ENCODE measurements at places on chromosomes 3 and 15. TPM values are rescaled to one million over a fixed set of nuclear protein-coding genes. Genes with fewer than 3 reads are reported as not detected.

- no peak for DNase-seq
- no peaks in the 10 kb centered on the region for H3K36me3 ChIP-seq
- H3K27me3 ChIP-seq, result peaks cover 8% of the 10 kb centered on the region
- no peak overlapping the region for H3K27ac ChIP-seq
- no peak overlapping the region for H3K4me3 ChIP-seq
- H3K4me1 ChIP-seq, result no peaks in the 10 kb centered on the region
Observed at GRCh38 chr3:121584418-121584817, 8.8 kb upstream of the FBXO40 start.

Gene MAGEL2
- not detected for total RNA-seq

Gene BFSP2
- total RNA-seq, result 0.21 TPM

Gene CCR4
- total RNA-seq, result 69.7 TPM

- no peaks in the 10 kb centered on the region for H3K4me1 ChIP-seq
- H3K36me3 ChIP-seq, result no peaks in the 10 kb centered on the region
- DNase-seq, result no peak
- H3K27ac ChIP-seq, result no peak overlapping the region
Observed at GRCh38 chr15:62957130-62957529, 85.4 kb upstream of the TPM1 start.

DNA sequence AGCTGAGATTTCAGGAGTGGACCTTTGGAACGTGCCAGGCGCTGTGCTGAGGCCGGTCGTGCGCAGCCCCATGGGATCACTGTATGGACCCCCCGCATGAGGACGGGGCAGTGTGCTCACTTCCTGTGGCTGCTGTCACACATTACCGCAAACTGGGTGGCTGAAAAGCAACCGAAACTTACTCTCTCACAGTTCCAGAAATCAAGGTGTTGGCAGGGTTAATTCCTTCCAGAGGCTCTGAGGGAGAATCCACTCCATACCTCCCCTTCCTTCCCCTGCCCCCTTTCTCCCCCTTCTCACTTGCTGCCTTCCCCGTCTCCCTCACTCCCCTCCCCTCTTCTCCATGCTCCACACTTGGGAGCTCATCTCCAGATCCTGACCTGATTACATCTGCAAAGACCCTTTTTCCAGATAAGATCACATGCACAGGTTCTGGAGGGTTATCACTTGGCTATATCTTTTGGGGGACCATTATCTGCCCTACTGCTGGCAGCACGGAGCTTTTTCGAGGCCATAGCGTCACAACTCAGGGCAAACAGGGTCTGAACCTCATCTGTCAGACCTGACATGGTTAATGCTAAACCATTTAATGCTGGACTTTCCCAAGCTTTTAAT lies 41.2 kb downstream of the KLF13 start:
- peak; percentile 67 for DNase-seq
- H3K27ac ChIP-seq, result peak overlapping the region; percentile 96
- peaks cover 87% of the 10 kb centered on the region for H3K4me1 ChIP-seq

GRCh38 chr3:5058471-5058951 lies 63.6 kb upstream of the ARL8B start:
- peaks cover 8% of the 10 kb centered on the region for H3K27me3 ChIP-seq
- H3K4me3 ChIP-seq, result no peak overlapping the region
- H3K4me1 ChIP-seq, result peaks cover 15% of the 10 kb centered on the region
- DNase-seq, result no peak

Gene CASR
- total RNA-seq, result 0.05 TPM

GRCh38 chr3:13706451-13706850 lies 157.5 kb downstream of the FBLN2 start:
- H3K36me3 ChIP-seq, result no peaks in the 10 kb centered on the region
- no peak for DNase-seq
- H3K4me1 ChIP-seq, result no peaks in the 10 kb centered on the region
- H3K27me3 ChIP-seq, result peaks cover 17% of the 10 kb centered on the region

Gene CCR3
- not detected for total RNA-seq

Gene IL17RE
- total RNA-seq, result 3.1 TPM

GRCh38 chr3:156593814-156594213 lies 38.9 kb upstream of the SSR3 start:
- no peaks in the 10 kb centered on the region for H3K4me1 ChIP-seq
- H3K36me3 ChIP-seq, result no peaks in the 10 kb centered on the region
- H3K27me3 ChIP-seq, result peaks cover 4% of the 10 kb centered on the region
- DNase-seq, result no peak
- no peak overlapping the region for H3K27ac ChIP-seq
- no peak overlapping the region for H3K4me3 ChIP-seq

Gene GPR62
- total RNA-seq, result not detected

DNA sequence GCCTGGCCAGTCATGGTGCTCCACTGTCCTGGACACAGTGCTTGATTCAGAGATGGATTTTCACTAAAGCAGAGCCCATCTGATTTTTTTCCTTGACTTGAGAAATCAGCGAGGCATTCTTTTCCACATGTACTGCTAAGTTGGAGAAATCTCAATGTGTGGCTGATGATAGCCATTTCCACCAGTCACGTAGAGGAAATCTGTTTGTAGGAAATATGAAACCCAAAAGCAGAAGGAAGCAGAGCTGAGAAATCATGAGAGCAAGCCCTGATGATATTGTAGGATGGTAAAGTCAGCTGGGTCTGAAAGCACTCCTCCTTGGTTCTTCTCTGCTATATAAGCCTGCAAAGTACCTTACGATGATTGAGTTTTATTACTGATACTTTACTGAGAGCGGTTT lies 1233.4 kb downstream of the ROBO2 start:
- no peak overlapping the region for H3K4me3 ChIP-seq
- DNase-seq, result no peak
- H3K27ac ChIP-seq, result no peak overlapping the region

Gene TEX55
- not detected for total RNA-seq

GRCh38 chr15:24621630-24622215 lies 53.9 kb upstream of the NPAP1 start:
- H3K36me3 ChIP-seq, result no peaks in the 10 kb centered on the region
- H3K4me3 ChIP-seq, result no peak overlapping the region
- no peaks in the 10 kb centered on the region for H3K4me1 ChIP-seq

Gene ELP6
- 40.3 TPM for total RNA-seq

Gene PTPRG
- 0.33 TPM for total RNA-seq

Gene CLDN16
- not detected for total RNA-seq

Gene OSBPL10
- 11.2 TPM for total RNA-seq

DNA sequence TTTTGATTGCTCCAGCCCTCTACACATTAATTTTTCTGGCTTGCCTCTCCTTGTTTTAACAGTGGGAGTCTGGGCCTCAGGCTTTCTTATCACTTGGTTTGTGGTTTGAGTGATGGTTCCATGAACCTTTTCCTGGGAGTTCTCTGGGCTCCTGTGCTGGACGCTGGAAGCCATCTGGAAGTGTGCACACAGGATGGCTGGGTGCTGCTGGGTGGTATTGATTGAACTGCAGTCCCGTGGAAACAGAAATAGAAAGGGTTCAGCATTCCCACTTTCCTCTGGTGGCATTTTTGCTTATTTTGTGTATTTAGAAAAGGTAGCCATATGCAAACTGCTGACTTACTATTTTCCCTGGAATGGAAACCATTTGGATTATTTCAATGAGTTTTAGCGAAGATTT lies 25.6 kb downstream of the MITF start:
- no peak overlapping the region for H3K4me3 ChIP-seq
- no peaks in the 10 kb centered on the region for H3K36me3 ChIP-seq
- no peaks in the 10 kb centered on the region for H3K27me3 ChIP-seq
- H3K4me1 ChIP-seq, result no peaks in the 10 kb centered on the region

DNA sequence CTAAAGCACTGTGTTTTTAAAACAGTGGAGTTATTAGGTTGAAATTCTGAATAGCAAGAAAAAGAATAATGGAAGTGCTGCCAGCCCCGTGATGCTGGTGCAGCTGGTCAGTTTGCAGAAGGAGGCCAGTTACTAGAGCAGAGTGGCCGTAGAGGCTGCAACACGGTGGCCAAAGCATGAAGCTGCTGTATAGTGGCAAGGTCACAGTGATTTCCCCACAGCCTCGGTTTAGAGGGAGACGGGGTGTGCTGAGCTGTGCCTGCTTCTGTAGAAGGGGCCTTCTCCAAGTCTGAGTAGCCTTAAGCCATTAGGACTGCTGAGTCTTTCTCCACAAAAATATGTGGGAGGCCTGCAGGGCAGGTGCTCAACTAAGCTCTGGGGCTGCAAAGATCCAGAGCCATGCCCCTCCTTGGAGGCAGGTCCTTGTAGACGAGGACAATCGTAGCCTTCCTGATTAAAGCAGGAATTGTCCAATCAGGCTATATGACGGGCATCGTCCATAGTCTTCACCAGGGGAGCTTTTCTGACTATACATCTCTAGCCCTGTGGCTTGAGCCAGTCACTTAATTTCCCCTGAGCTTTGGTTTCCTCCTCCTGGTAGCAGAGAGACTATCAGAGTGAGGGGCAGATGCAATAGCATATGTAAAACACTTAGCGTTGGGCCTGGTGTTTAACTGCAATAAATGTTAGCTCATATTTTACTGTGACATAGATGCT lies 151.6 kb downstream of the PGPEP1L start:
- H3K36me3 ChIP-seq, result no peaks in the 10 kb centered on the region
- no peak for DNase-seq
- H3K4me3 ChIP-seq, result no peak overlapping the region
- H3K27me3 ChIP-seq, result no peaks in the 10 kb centered on the region
- peaks cover 70% of the 10 kb centered on the region for H3K4me1 ChIP-seq

- H3K27me3 ChIP-seq, result peaks cover 8% of the 10 kb centered on the region
- no peak overlapping the region for H3K27ac ChIP-seq
- no peak overlapping the region for H3K4me3 ChIP-seq
- no peaks in the 10 kb centered on the region for H3K4me1 ChIP-seq
- no peak for DNase-seq
Observed at GRCh38 chr3:124299831-124300230, 307.9 kb upstream of the ROPN1 start.

DNA sequence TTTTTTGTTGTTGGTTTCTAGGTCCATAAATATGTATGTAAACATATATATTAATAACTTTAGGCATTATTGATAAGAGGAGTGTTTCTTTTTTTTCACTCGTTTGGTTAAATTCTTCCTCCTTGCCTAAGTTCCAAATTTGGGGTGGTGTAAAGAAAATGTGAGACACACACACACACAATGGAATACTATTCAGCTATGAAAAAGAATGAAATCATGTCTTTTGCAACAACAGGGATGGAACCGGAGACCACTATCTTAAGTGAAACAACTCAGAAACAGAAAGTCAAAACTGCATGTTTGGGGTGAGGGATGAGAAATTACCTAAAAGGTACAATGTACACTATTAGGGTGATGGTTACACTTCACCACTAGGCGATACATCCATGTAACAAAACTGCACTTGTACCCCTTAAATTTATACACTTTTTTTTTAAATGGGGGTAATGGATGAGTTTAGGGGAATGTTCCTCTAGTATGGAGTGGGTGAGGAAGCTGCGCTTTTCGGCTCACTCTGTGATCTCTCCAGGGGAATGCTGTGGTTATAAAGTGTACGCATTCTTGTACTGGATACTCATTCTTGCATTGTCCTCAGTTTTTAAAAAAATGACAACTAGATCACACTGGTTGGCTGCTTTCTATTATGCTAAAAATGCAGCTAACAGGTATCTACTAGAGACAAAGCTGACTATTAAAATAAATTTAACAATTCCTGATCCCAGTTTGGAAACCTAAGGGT lies 50.8 kb upstream of the PPARG start:
- peaks cover 25% of the 10 kb centered on the region for H3K27me3 ChIP-seq
- no peak overlapping the region for H3K4me3 ChIP-seq
- H3K4me1 ChIP-seq, result peaks cover 9% of the 10 kb centered on the region

DNA sequence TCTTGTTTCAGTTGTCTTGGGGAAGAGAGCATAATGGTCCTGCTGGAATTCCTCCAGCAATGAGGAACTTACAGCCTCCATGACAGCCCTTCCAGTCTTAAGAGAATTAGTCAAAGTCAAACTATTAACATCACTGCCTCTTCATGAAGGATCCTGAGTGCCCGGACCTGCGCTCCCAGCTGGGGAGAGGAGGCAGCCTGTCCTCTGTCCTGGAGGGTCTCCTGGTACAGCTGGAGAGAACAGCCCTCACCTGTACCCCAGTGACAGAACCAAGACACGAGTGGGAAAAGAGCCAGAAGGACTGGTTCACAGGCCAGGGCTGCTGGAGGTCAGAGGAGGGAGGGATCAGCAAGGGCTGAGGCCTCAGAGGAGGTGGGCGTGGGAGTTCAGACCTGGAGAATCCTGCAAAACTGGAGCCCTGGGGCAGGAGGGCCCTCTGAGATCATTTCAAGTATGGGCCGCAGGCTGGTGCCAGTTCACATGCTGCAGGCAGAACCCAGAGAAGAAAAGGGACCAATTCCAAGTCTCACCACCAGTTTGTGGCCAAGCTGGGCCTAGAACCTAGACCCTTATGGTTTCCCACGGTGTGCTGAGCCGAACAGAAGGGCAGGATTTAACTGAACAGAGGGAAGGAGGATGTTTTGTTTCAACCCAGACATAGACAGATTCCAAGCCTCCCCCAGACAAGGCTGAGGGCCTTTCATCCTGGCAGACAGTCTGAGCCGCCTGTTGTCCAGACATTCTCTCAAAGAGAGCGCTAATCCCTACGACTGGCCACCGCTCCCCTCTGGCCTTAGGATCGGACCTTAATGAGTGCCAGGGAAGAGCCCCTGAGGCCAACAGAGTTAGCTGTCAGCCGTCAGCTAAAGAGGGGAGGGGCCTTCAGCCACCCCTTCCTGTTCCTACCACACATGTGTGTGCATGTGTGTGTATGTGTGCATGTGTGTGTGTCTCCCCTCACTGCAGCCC lies 18.2 kb downstream of the LOXL1 start:
- no peak overlapping the region for H3K27ac ChIP-seq
- H3K27me3 ChIP-seq, result no peaks in the 10 kb centered on the region
- DNase-seq, result no peak
- H3K4me3 ChIP-seq, result no peak overlapping the region
- H3K4me1 ChIP-seq, result peaks cover 16% of the 10 kb centered on the region

DNA sequence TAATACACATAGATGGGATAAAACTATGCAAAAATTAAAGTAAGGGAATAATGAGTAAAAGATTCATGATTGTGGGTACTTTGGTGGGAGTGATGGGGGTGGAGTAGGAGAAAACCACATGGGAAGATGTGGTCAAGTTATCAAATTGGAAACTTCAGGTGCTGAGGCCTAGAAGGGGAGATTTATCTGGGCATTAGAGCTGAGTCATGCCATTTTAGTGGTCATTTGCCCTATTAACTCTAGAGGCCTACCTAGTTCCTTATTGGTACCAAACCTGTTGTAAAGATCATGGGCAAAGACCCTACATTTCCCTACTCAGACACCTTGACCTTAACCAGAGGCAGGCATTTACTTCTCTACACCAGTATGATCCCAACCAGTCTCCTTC lies 125.9 kb upstream of the BCL6 start:
- H3K27ac ChIP-seq, result no peak overlapping the region
- H3K4me1 ChIP-seq, result peaks cover 8% of the 10 kb centered on the region
- H3K27me3 ChIP-seq, result no peaks in the 10 kb centered on the region

Data from activated CD4-positive, alpha-beta T cell treated with anti-CD3 and anti-CD28 coated beads for 36 hours (primary cell).